ENCODE measurements at places on chromosomes 2 and 18.

GRCh38 chr2:80091237-80091636 is 213.3 kb downstream of the LRRTM1 start:
- DNase-seq: no peak

- DNase-seq: no peak
Measured at GRCh38 chr2:189016311-189016861, 42.2 kb downstream of the COL3A1 start.

DNA sequence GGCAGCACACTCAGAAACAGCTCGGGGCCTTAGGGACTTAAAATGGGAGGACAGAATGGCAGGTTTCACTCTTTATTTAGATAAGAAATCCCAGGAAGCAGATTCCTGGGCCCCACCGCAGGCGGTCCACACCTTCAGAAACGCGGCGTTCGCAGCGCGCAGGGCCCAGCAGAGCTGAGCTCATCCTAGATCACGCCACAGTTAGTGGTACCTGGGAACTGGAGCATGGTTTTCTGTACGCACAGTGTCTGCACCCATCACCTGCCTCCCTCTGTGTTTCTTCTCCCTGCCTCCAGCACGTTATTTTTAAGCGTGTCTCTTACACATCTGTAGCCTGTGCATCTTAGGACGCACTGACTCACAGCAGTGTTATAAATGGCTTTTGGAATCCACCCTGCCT is 242.1 kb downstream of the ALPK2 start:
- no peak for DNase-seq

DNA sequence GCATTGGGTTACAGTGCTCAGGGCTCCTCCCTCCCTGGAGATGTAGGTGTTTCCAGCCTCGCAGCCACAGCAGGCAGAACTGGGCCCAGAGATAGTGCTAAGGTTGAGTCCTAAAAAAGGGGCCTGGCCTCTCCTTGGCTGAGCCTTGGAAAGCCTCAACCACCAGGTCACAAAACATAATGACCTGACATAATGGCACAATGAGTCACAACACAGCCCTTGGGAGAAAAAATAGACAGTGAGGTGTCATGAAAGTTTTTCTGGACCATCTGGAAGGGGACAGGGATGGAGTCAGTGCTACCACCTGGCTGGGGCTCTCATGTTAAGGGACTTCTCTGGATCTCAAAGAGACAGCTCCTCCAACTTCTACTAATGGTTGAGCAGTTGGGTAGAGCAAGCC is 92.4 kb upstream of the LCLAT1 start:
- DNase-seq: no peak

DNA sequence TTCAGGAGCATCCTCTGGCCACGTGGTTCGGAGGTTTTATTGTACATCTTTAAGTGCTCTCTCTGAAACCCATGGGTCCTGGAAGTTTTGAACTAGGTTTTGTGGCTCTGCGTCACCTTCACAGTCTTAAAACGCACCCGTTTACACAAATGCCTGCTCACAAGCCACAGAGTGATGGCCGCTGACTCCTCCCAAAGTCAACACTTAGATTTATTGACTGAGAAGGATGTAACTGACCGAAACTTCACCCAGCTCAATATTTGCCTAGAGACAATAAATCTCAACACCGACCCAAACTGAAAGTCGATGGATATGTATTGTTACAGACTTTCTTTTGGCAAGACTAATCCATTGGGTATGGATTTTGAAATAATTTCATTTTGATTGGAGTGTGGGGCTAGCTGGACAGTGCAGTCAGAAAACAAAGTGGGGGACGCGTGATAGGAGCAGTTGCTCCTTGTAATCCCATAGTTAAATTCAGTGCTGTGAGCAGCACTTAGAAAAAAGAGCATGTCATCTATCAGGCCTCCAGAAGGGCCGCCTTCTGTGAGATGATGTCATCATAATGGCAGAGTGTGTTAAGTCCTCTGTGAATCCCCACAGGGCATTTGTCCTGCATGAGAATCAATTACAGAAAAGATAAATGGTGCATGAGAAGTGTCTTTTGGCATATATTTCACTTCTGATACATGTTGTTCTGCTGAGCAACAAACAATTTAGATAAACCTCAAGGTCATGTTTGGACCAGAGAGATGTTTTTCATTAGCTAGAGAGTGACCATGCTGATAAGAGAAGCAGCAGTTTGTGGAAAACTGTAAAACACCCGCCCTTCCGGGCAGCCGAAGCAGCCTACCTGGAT is 183.7 kb downstream of the INO80D start:
- no peak for DNase-seq

Measured in hematopoietic multipotent progenitor cell treated with erythropoietin and hydrocortisone succinate and interleukin-3 and kit ligand, for 6 days (in vitro differentiated cells).